ENCODE measurements at places on chromosomes 2 and 18.

DNA sequence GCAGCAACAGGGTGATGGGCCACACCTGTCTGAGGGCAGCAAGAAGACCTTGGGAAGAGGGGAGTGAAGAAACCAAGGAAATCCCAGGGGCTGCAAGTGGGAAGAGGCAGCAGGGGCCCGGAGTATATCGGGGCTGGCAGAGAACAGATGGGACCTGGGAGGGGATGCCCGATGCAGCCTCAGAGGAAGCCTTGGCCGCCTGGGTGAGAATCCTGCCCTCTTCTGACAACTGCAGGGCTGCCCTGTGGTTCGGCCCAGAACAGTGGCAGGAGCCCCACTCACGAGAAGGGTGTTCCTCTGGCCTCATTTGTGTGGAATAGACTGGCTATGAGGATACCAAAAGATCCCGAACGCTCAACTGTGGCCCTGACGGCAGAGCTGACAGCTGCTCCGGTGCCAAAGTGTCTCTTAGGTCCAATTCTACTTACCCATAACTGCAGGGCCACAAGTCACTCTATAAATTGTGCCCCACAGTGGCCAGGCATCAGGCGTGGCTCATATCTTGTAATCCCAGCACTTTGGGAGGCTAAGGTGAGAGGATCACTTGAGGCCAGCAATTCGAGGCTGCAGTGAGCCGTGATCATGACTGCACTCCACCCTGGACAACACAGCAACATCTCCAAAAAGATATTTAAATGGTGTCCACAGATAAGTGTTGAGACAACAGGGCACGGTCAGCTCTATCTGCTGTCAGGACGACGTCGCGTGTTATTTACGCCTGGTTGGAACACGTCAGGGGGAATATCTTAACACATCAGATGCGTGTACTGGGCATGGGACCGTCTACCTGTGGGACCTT lies 23.6 kb upstream of the ID2 start:
- no peak for DNase-seq

GRCh38 chr18:38747153-38747552 lies 1181.6 kb upstream of the CELF4 start:
- no peak for DNase-seq

DNA sequence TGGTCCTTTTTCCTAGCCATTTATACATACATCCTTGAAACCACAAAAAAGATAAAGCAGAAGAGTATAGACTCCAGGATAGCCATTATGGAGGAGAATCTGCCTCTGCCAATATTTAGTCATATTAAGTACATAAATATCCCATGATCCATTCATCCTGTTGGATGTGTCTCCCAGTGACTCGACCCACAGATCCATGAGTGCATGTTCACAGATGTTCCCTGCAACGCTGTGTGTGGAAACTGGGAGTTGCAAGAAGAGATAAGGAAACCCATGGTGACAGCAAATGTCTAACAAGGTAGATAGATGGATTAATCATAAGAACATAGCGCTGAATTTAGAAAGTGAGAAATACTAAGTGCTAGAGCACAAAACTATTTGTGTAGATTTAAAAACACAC lies 34.5 kb downstream of the STK39 start:
- DNase-seq, result no peak

DNA sequence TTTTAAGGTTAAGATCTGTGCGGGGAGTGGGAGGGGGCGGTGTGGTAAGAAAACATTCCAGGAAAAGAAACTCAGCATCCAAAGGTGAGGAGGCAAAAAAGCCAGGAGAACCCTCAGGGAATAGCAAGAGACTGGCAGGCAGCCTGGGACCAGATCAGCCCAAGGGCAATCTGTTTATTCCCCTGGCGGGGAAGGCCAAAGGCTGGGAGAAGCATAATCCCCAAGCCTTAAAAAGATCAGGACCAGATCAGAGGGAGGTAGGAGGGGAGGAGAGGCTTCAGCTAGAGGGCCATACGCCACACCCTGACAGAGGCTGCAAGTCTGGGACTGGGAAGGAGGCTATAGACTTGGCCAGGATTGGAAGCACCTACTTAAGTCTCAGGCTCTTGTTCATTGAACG lies 163.0 kb upstream of the PXDN start:
- DNase-seq, result no peak

- DNase-seq, result no peak
Measured at GRCh38 chr18:36333414-36333813, 35.9 kb downstream of the FHOD3 start.

DNA sequence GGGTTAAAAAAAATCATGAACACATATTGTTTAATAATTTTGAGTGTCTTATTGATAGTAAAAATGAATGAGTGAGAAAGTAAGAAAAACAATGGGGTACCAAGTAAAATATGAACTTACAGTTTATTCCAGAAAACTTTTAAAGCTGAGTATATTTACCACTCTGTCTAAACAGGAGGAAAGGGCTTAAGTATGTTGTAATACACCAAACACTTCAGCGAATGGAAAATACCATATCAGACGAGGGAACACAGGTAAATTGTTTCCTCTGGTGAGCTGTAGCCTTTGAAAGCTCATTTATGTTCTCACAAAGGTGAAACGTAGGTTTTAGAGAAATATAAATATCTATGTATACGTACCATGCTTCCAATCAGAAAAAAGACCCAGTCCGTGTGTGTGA lies 1209.6 kb upstream of the ZEB2 start:
- no peak for DNase-seq

- no peak for DNase-seq
Measured at GRCh38 chr18:12645751-12646203, 12.1 kb downstream of the SPIRE1 start.

DNA sequence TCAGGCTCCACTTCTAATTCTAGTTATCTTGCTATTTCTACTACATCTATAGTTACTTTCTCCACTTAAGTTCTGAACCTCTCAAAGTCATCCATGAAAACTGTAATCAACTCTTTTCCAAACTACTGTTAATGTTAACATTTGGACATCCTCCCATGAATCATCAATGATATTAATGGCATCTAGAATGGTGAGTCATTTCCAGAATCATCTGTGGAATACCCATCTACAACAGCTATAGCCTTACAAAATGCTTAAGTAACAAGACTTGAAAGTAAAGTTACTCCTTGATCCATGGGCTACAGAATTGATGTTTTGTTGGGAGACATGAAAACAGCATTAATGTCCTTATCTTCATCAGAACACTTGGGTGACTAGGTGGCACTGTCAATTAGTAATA lies 35.4 kb downstream of the BARD1 start:
- DNase-seq, result no peak

DNA sequence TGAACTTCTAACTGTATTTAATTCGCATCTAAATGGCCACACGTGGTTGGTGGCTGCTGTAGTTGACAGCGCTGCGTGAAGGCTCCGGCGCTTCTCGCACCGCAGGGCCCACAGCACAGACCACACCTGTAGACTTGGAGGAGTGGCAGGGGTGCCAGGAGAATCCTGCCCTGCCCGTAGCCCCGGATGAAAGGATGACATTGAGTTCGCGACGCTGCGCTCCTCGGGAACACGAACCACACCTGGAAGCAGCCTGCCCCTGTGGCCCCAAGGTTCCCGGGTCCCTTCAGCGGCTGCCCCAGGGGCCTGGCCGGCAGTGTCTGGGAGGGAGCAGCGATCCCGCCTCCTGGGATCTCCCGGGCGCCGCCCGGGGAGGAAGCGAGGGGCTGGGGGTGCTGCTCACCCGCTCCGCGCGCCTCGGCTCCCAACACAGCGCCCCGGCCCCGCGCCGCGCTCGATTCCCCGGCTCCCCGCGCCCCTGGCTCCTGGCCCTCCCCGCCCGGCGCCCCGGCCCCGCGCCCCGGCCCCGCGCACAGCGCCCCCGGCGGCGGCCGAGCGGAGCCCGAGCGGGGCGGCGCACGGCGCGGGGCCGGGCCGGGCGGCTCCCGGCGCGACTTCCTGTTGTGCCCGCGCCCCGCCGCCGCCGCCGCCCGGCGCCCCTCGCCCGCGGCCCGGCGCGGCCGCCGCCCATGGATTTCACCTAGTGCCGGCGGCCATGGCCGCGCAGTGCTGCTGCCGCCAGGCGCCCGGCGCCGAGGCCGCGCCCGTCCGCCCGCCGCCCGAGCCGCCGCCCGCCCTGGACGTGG lies at the start of gene RNPEPL1:
Gene RNPEPL1, plus strand, starts transcription at position 613 of the 806 bp plus-strand sequence. Its CDS starts 103 bp downstream, at position 716.
- peak; percentile 70 for DNase-seq

GRCh38 chr2:12008425-12009061 lies 262.1 kb downstream of the LPIN1 start:
- no peak for DNase-seq

DNA sequence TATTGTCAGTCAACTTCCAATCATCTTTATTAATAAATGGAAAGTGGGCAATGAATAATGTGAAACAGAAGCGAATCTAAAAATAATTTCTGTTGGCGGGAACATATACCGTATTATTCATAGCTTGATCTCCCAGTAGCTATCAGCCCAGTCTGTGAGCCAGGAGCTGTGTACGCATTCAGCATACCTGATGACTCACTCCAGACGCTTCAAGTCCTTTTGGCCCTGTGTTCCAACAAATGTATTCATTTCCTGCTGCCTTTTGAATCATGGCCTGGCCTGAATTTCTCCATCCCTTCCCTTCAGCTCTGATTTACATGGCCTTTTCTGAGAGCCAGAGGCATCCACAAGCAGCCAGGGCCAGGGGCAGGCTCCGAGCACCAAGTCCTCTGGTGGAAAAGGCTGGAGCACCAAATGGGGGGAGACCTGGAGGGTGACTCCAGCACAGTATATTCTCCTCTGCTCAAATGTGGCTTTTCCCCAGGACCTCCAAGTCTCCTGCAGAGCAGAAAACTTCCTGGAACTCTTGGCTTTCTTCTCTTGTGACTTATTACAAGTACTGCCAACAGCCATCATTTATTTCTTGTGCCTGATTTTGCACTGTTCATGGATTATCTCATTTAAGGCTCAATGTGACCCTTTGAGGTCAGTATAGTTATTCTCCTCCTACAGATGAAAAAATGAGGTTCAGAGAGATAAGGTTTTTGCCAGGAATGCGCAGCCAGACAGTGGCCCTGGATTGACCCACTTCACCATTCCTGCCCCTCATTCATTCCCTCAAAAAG lies 108.7 kb downstream of the EN1 start:
- no peak for DNase-seq

GRCh38 chr2:120231564-120231973 lies 8.4 kb upstream of the TMEM185B start:
- DNase-seq, result no peak

DNA sequence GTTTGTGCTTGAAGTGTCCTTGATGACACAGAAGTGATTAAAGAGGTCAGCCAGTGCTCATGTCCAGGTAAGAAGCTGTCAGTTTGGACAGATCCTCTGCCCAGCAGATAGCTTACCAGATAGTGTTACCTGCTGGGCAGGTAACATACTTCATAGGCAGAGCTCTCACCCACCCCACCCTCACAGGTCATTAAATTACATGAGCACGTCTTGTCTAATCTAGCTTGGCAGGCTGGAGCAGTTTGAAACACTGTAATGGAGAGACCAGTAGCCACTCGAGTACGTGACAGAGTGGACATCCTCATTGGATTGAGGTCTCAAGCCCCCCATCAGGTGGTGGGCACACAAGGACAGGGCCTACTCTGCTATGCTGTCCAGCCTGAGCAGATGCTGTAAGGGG lies 27.1 kb downstream of the TTC32 start:
- no peak for DNase-seq

DNA sequence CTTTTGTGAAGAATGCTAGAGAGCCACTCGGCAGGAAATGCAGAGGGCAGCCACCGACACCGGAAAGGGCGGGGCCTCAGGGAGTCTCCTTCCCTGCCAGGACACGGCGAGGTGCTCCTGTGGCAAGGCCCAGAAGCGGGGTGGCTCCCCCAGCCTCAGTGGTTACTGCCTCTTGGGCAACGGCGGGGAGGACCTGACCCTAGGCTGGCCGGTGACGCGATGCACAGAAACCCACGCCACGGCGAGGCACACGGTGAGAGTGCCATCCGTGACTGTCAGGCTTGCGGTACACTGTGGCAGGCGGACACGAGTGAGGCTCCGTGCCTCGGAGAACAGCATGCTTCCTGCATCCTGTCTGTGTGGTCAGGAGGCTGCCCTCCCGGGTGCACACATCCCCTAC lies 47.8 kb downstream of the ZAP70 start:
- DNase-seq, result no peak

DNA sequence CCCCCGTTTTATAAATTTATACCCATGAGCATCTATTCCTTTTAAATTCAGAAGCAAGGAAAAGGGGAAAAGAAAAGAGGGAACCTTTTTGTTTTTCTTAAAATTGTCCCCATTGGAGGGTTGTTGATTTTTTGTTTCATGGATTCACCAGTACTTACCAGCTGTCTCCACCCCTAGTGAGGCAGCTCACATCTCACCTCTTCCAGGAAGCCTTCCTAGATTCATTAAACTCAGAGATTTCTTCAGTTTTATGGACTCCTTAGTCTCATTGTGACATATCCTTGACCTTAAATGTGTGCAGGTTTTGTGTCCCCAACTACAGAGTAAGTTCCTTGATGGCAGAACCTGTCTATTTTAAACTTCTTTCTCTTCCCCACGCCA lies 35.9 kb downstream of the EFR3B start:
- DNase-seq, result no peak

- no peak for DNase-seq
Measured at GRCh38 chr2:172927641-172928357, 147.8 kb upstream of the MAP3K20 start.

DNA sequence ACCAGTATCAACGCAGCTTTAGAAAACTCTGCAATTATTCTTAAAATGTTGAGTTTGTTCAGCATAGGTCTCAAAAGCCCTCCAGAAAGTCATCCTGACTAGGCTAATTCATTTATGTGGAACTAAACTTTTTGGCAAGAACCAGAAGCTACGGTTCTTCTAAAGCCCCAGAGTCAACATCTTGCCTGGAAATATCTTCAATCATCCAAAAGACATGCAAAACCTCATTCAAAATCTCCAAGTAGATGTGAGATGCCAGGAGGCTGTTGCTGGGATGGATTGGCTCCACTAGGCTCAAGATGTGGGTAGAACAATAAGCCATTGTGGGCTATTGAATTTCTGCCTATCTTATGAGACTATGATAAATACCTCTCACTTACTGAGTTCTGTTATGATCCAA lies 2.1 kb upstream of the SCG2 start:
- DNase-seq, result no peak

- DNase-seq, result no peak
Measured at GRCh38 chr2:235611756-235612155, 117.9 kb downstream of the AGAP1 start.

GRCh38 chr2:41572154-41572553 lies 475.7 kb upstream of the PKDCC start:
- no peak for DNase-seq

DNA sequence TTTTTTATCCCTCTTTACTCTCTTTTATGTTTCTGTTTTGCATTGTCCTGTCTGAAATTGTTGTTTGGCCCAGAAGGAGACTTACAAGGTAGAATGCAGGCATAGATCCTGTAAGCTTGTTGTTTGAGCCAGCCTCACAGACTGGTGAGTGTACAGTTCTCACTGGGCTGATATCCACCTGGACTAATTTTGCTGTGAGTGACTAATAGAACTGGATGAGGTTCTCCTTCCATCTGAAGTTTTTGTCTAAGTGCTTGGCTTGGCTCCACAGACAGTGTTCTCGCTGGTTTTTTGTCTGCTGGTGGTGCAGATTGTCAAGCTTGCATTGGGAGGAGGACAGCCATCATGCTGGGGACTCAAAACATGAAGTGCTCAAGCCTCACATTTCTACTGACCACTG lies 495.7 kb downstream of the TSN start:
- DNase-seq, result no peak

Measured in GM12891 (cell line).